ENCODE measurements at places on chromosomes 6 and 20.

GRCh38 chr20:16926626-16927430, 178.7 kb downstream of the OTOR start:
- no peak for DNase-seq

DNA sequence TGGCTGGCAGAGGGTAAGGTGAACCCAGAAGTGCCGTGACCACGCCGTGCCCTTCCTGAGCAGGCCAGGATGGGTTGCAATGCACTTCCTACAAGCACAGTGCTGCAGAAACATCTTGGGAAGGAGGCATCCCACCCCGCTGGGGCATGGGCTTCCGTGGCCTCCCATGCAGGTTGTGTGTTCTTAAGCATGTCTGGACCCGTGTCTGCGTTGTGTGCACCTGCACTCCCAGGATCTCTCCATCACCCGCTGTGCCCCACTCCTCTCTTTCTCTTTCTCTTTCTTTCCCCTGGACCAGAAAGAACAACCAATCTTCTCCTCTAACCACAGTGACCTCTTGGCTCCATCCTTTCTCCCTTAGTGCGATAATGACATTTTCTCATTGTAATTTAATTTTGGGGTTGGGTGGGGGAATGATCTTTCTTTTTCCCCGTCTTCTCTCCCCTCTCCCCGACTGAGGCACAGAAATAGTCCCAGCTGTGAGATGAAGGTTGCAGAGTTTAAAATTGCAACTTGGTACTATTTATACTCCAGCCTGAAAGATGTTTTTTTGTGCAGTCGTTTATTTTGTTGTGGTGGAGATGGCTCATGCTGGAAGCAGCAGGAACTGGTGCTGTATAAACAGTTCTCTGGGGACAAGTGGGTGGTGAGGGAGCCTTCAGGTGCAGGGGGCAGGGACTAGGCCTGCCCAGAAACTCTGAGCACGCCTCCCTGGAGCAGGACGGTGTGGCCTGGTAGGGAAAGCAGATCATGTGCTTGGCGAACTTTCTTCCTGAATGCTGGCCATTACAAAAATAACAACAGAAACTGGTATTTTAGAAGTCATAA, 20.5 kb downstream of the BCAS4 start:
- DNase-seq: no peak

DNA sequence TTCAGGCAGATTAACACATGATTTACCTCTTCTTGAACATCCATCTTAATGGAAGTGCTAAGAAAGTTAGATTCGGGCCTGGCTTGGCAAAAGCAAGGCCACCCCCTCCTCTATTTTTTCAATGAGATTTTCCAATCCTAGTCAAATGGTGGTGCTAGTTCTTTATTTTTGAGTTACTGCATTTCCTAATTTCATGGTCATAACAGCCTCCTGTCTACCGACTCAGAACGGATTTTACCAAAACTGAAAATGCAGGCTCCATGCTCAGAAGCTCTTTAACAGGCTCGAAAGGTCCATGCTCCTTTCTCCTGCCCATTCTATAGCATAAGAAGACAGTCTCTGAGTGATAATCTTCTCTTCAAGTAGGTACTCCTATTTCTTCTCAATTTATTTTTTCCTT, 117.2 kb upstream of the ESR1 start:
- no peak for DNase-seq

DNA sequence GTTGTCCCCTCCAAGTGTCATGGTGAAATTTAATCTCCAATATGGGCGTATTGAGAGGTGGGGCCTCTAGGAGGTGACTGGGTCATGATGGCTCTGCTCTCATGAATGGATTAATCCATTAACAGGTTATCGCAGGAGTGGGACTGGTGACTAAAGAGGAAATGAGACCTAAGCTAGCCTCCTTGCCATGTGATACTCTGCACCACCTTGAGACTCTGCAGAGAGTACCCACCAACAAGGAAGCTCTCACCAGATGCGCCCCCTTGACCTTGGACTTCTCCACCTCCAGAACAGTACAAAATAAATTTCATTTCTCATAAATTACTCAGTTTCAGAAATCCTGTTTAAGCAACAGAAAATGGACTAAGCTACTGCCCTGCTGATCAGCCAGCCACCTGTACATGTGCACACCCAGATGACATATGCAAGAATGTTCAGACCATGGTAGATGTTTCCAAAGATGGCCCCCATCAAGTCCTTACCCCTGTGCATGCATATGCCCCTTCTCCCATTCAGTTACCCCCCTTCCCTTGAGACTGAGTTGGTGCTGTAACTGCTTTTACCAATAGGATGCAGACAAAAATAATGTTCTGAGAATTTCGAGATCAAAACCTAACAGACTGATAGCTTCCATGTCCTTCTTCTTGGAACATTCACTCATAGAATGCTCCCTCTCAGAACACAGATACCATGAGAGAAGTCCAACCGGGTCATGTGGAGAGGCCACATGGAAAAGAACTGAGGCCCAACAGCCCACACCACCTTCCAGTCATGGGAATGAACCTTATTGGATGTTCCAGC, 28.4 kb downstream of the MAP3K5 start:
- DNase-seq: no peak

DNA sequence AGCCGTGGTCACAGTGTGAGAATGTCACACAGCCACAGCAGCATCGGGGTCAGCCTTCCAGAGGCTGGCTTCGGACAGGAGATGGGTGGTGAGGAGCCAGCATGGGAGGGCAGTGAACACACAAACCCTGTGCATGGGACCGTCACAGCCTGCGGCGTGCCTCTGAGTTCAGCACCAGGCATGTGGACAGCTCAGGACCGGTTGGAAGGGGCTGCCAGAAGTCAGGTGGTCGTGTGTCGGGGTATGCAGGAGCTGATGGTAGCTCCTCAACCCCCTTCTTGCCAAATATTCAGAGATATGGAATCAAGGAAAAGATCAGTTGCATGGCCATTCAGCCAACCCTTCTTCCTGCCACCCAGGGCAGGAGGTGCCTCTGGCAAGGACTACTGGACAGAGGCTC, 28.2 kb downstream of the MYT1 start:
- DNase-seq: no peak

DNA sequence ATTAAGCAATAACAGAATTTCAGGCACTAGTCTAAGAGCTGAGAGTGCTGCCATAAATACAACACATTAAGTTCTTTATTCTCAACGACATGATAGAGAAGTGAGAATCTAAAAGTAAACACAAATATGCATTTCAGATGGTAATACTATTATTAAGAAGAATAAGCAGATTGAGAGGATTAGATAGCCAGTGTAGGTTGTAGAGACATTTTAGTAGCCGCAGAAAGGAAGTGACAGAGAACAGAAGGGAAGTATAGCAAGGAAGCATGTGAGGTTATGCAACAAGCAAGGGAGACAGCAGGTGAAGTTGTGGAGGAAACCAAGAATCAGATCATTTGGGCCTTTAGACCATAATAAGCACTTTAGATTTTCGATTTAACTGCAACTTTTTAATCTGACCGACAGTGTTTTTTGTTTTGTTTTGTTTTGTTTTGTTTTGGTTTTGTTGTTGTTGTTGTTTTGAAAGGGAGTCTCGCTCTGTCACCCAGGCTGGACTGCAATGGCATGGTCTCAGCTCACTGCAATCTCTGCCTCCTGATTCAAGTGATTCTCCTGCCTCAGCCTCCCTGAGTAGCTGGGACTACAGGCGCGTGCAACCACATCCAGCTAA, 737.0 kb upstream of the ADGRB3 start:
- DNase-seq: no peak

- DNase-seq: peak; percentile 58
Measured at GRCh38 chr6:36759148-36759759, 61.6 kb downstream of the RAB44 start.

DNA sequence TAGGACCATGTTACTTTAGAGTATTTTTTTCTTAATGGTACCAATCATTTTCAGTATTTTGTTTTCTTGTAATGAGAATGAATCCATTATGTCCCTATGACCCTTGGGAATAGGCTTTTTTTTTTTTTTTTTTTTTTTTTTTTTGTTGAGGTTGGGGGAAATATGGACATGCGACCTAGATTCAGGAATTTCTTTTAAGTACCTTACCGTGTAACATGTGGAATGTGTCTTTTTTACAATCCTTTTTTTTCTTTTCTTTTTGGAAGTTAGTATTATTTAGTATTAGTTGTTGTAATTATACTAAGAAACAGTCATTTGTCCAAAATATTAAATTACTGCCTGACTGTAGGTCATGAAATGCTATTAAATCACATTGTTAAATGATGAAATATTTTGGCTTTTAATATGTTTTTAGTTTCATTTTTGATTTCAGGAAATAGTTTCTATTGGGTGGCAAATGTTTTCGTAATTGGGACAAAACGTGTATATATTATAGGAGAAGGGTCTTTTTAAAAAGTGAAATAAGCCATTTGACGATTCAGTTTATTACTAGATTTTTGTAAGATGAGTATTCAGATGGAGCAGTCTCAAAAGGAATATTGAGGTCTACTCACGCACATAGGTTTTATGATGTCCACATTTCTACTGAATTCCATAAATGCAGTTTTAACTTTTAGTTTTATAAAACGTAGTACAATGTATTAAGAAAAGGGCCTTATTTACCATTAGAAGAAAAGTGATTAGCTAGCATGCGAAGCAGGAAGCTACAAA, 4.9 kb downstream of the ARID1B start:
- peak; percentile 52 for DNase-seq

- no peak for DNase-seq
Measured at GRCh38 chr6:88705601-88706000, 257.8 kb downstream of the RNGTT start.

DNA sequence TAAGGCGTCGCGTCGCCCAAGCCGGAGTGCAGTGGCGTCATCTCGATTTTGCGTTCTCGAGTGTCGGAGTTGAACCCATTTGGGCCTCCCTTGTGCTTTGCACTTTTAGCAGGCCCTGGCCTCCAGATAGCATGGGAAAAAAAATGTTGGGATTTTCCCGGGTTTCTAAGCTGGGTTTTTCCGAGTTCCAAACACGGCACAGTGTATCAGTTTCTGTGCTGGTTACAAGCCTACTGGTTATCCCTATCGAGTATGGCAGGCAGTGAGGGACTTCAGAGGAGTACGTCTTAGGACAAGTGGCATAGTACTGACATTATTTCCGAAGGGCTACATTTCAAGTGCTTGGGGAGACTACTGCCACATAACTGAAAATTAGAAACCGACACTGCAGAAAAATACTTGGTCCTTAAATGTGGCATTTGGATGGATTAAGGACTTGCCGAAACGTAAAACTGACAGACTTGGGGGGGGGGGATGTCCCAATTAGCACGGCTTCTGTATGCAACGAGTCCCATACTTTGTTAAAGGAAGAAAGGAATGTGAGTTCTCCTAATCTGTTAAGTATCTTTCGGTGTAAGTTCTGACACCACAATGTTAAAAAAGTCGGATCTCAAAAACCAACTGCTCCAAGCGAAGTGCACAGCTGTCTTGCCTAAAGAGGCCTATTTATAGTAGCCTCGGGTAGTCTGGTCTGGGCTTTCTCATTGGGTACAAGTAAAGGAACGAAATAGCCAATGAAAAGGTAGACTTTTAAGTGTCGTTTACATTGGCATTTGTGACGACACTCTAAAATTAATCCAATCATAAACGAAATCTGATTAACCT, 70.2 kb downstream of the HFE start:
- DNase-seq: no peak

GRCh38 chr20:59333951-59334350, 33.5 kb downstream of the EDN3 start:
- DNase-seq: no peak

DNA sequence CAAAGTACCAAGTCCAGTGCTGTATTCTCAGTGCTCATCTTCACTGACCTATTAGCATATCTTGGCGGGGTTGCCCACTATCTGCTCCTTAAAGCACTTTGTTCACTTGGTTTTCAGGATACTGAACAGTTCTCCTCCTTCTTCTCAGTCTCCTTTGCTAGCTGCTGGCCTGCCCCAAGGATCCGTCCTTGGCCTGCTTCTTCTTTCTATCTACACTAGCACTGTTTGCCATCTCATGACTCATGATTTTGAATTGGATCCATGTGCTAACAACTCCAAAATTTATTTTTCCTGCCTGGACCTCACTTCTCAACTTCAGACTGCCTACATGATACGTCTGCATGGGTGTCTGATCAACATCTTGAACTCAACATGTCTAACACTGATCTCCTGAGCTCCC, 15.5 kb downstream of the TPD52L1 start:
- no peak for DNase-seq

DNA sequence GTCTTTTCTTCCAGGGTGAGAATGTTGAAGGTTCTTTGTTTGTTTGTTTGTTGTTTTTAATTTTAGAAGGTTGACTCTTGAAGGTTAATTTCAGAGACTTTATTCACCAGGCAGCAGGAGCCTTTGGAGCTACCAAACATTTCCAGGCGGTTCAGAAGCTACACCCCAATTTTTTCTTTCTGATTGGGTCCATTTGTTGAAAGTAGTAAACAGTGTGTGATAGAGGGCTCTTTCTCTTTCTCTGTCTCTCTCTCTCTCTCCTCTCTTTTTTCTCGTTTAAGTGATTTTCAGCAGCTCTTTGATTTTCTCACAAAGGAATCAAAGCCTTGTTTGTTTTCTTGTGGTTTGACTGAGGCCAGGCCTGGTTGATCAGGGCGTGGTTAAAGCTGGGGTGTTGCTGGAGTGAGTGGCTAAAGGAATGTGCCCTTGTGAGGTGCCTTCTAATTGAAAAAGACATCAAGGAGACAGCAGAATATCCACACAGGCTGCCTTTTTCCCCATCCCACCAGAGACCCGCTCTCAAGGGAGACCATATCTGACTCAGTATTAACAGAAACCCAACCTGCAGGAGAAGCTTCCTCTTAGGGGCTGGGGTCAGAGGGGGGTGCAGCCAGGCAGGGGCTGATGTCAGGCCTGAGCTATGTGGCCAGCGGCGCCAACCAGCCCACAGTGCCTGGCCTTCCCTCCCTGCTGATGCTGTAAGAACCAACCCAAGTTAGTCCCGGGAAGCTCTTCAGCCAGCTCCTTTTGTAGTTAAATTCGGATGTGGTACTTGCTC, 40.4 kb upstream of the NAA20 start:
- DNase-seq: no peak

GRCh38 chr6:34891296-34891695, 2.2 kb downstream of the ANKS1A start:
- DNase-seq: no peak

DNA sequence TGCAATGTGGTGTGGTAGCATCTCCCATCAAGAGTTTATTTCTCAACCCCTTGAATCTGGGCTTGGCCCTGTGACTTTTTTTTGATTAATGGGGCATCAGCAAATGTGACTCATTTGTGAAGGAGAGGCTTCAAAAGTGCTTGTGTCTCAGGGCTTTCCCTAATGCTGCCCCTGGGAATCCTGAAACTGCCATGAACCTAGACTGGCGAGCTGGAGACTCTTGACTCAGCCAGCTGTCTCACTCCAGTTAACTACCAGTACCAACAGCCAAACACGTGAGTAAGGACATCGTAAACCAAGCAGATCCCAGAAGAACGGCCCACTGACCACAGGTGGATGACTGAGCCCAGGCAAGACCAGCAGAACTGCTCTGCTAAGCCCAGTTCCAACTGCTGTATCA, 72.8 kb upstream of the ADTRP start:
- no peak for DNase-seq

GRCh38 chr20:57499676-57500075, 25.3 kb downstream of the CTCFL start:
- no peak for DNase-seq

Data from CD4-positive, alpha-beta T cell (primary cell).